ENCODE measurements at places on chromosomes 13 and 19. TPM values are rescaled to one million over a fixed set of nuclear protein-coding genes. Genes with fewer than 3 reads are reported as not detected.

DNA sequence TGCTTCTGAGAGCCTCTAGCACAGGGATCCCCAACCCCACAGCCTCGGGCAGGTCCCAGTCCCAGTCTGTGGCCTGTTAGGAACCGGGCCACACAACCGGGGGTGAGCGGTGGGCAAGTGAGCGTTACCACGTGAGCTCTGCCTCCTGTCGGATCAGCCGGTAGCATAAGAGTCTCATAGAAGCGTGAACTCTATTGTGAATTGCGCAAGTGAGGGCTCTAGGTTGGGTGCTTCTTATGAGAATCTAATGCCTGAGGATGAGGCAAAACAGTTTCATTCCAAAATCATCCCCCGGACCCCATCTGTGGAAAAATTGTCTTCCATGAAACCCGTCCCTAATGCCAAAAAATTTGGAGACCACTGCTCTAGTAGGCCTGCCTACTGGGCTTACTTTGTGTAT, 87.0 kb upstream of the UBL3 start:
- no peaks in the 10 kb centered on the region for H3K36me3 ChIP-seq
- peak overlapping the region; percentile 94 for H3K4me3 ChIP-seq
- H3K27me3 ChIP-seq, result no peaks in the 10 kb centered on the region

DNA sequence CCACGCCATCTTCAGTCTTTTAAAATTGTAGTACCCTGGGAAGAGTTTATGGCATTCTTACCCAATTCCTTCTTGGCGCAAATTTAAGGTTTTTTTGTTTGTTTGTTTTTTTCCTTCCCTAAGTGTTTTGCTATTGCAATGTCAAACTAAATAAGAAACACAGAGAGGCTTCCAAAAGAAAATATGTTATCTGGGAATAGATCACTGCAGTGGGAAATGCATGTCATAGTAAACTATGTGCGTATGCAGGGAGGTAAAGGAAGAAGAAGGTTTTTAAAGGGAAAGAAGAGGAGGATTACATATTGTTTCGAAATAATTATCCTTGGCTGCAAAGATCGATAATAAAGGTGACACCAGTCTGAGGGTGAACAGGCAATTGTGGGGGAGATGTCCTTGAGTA, 13.2 kb downstream of the CLEC11A start:
- peaks cover 24% of the 10 kb centered on the region for H3K27me3 ChIP-seq
- no peaks in the 10 kb centered on the region for H3K4me1 ChIP-seq
- H3K4me3 ChIP-seq, result no peak overlapping the region
- no peaks in the 10 kb centered on the region for H3K36me3 ChIP-seq

- H3K4me1 ChIP-seq, result no peaks in the 10 kb centered on the region
- H3K36me3 ChIP-seq, result no peaks in the 10 kb centered on the region
Observed at GRCh38 chr19:5571777-5572176, 4.0 kb upstream of the TINCR start.

ATP8A2 gene
- 3.5 TPM for total RNA-seq

WTIP gene
- 0.29 TPM for total RNA-seq

CTXN1 gene
- not detected for total RNA-seq

ASPDH gene
- total RNA-seq, result not detected

ZNF20 gene
- total RNA-seq, result 8.2 TPM

Measured in naive thymus-derived CD8-positive, alpha-beta T cell (primary cell).